ENCODE measurements at places on chromosomes 13 and 19.

DNA sequence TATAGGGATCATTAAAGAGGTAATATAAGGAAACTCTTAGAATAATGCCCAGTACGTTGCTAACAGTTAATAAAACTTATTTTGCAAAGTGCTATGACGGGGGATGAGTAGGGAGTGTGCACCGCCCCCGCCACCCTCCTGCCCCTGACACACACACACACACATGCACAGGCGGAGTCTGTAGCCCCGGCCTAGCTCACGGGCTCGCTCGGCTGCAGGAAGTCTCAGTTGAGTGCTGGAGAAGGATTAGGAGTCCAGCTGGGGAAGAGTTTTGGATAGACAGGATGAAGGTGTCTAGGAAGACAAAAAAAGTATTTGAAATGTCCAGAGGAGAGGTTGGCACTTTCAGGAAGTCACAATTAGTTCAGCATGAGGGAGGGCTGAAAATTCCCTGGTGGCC, 21.5 kb downstream of the GSX1 start:
- no peak for DNase-seq

- DNase-seq = no peak
Measured at GRCh38 chr19:18461471-18461870, 23.5 kb upstream of the ISYNA1 start.

DNA sequence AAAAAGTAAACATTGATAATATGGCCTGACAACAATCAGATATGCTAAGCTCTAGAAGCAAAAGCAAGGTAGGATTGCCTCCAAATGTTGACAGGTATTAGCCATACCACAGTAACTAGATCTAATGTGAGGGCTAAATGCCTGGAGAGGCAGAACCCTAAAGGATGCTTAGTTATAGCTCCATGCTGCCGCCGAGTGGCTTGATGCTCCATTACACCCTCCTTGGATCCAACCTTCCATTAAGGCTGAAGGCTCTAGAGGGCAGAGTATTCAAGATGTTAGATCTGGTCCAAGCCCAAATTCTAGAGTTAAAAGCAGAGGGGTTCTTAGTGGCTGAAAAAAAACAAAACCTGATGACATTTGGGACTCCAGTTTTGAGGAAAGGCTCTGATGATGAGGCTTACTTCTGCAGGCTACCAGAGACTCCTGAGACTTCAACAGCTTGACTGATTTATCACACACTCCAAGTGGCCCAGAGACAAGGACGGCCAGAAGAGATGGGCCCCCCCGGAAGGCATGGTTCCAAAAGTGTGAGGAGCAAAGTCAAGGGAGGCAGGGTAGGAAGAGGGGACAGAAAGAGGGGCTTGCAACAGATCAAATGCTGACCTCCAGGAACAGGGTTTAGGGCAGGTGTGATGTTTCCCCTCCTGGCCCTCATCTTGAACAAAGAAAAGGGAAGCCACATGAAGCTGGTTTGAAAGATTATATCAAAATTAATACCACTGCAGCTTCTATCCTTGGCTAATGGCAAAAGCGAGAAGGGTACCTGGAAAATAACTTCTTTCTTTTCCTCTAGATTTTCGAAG, 21.9 kb upstream of the CPB2 start:
- no peak for DNase-seq

DNA sequence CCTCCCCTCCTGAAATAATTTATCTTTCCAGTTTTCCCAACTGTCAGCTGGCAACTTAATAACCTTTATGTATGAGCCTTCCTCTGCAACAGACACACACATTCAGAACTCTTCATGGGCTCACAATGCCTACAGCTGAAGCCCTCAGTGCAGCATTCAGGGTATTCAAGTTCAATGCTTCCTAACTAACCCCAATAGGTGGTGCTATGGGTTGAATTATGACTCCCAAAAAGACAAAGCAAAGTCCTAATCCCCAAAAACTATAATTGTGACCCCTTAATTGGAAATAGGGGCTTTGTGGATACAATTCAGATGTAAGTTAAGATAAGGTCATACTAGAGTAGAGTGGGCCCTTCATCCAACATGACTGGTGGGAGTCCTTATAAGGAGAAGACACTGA, 202.2 kb downstream of the SUCLA2 start:
- no peak for DNase-seq

- no peak for DNase-seq
Measured at GRCh38 chr19:1998712-1999708, 16.5 kb downstream of the BTBD2 start.

- DNase-seq = no peak
Measured at GRCh38 chr13:46803586-46803985, 6.6 kb upstream of the ESD start.

GRCh38 chr19:1370579-1371361, 12.9 kb upstream of the NDUFS7 start:
- no peak for DNase-seq

DNA sequence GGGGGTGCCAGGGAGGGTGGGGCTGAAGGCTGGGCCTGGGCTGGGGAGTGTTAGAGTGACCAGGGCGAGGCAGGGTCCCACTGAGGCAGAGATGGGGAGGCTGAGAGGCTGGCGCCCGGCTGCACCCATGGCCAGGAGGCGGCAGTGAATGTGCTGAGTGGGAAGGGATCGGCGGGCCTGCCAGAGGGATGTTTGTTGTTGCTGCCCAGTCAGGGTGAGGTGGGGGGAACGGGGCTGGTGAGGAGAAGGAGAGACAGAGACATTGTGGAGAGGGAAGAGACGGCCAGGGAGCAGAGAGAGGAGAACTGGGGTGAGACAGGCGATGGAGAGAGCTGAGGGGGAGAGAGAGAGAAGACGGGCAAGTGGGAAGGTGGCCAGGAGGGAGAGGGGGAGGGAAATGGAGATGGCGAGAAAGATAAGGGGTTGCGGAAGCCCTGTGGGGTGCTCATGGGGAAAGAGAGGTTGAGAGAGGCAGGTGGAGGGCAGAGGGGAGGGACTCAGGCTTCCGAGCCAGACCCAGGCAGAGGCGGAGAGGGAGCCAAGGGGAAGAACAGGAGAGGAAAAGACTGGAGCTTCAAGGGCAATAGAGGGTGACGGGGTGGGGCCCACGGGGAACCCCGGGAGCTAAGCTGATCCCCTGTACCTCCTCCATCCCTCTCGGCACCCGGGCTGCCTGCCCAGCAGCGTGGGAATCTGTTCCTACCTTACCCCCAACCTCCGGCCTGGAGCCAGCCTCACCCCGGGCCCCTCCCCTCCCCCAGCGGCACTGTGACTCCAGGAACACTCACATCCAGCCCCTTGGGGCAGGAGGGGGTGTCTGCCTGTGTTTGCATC, 690 bp upstream of the B3GNT8 start:
- DNase-seq = no peak

GRCh38 chr19:43643326-43643725, 3.7 kb upstream of the CADM4 start:
- DNase-seq = no peak

DNA sequence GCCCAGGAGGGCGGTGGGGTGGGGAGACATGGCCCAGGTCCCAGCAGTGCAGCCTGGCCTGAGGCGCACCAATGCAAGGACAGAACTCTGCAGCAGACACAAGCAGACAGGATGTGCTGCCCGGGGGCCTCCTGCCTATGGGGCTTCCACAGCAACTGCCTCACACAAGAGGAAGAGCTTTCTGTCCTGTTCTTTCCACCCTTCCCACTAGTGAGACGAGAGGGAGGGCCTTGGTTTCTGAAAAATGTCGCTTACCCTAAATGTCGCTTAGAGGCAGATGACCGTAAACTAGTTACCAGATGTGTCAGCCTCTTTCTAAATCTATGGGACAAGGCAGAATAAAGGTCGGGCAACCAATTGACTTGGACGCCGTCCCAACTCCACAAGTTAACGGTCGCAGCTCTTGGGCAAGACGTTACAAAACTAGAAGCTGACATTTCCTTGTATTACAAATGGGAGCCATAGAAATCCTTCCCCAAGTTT, at the start of gene LAIR1:
Gene LAIR1, minus strand, starts transcription at position 157 of the 483 bp plus-strand sequence. Its CDS starts 127 bp downstream, at position 30.
- no peak for DNase-seq

DNA sequence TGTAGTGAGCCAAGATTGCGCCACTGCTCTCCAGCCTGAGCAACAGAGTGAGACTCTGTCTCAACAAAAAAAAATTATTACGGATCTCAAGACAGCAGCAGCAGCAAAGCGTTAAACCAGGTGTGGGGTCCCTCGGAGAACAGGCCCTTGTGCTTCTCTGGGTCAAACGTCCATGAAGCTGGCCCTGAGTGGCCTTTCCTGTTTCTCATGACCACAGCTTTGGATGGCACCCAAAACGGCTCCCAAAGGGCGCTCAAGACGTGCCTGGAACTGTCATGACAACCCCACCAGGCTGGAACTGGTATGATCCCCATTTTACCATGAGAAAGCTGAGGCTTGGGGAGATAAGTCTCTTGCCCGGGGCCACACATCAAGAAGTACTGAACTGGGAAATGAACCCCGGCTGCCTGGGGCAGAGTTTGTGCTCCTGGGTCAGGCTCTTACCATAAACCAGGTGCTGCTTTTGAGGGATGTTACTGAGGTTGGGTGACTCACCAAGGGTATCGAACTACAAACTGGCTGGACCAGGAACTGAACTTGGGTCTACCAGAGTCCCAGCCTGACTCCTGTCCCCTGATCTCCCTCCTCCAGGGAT, 11.6 kb upstream of the SAMD1 start:
- no peak for DNase-seq

DNA sequence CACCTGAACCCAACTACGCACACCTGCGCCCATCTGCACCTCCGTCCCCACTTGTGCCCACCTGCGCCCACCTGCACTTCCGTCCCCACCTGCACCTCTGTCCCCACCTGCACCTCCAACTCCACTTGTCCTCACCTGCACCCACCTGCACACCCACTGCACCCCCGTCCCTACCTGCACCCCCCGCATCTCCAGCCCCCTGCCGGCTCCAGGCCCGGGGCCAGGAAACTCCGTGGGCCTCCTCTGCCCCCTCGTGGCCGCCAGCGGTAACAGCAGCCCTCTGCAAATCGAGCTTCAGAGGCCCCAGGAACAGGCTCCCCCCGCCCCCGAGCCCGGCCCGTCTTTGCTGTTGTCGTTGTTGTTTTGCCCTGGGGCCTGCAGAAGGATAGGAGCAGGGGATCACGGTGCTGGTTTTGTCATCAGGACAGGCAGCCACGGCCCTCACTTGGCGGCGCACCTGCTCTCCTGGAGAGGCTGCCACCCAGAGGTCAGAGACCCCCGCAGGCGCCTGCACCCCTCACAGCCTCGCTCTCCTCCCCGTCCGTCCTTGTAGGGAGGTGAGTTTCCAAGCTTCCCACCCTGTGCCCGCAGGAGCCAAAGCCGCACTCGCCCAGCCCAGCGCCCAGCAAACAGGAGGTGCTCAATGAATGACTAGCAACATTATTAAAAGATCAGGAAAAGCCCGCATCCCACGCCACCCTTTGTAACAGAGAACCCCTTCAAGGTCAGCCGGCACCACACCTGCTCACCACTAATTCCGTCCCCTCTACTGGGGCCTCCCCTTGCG, 65.4 kb downstream of the GNG7 start:
- no peak for DNase-seq

- no peak for DNase-seq
Measured at GRCh38 chr13:21034603-21035191, 26.7 kb downstream of the LATS2 start.

DNA sequence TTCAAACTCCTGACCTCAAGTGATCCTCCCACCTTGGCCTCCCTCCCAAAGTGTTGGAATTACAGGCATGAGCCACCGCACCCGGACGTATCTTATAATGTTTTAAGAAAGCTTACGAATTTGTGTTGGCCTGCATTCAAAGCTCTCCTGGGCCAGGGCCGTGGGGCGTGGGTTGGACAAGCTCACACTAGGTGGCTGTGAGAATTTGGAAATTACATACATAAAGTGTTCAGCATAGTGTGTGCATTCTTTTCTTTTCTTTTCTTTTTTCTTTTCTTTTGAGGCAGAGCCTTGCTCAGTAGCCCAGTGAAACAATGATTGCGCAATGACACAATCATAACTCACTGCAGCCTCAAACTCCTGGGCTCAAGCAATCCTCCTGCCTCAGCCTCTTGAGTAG, 2.6 kb downstream of the ZSWIM4 start:
- DNase-seq = no peak

- no peak for DNase-seq
Measured at GRCh38 chr19:5903056-5903623, 450 bp downstream of the NDUFA11 start.

GRCh38 chr13:103614761-103615160, 548.5 kb upstream of the SLC10A2 start:
- no peak for DNase-seq

- no peak for DNase-seq
Measured at GRCh38 chr19:57317503-57317902, 2.8 kb upstream of the ZNF543 start.

- no peak for DNase-seq
Measured at GRCh38 chr19:14515501-14516047, 2.6 kb downstream of the DNAJB1 start.

DNA sequence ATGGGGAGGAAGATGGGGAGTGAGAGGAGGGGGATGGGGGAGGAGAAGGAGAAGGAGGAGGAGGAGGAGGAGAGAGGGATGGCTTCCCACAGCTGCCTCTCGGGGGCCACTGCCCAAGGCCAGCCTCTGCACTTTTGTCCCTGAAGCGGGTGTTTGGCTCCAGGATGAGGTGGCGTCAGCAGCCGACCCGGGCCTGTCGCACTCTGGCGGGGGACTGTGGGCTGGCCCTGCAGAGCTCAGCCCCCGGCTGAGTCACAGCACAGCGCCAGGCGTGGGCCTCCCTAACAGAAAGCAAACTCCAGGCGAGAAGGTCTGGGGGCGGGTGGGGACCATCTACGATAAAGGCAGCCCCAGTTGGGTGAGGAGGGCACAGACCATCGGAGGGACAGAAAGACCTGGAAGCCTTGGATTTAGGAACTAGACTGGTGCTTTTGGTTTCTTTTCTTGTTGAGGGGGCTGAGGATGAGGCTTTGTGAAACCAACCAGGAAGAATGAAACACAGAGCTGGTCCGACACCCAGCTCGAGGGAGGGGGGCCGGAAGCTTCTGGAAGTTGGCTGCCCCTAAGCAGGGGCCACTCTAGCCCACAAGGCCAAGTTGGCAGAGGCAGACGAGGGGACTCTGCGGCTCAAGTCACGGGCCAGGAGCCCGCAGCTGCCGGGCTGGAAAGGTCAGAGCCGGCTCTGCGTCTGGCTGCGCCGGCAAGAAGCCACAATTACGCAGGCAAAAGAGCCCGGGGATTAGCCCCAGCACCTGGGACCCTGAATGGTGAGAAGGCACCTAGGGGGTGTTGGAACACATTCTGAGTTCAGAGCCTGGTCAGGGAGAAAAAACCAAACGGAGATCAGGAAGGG, 18.2 kb downstream of the LSM4 start:
- peak; percentile 90 for DNase-seq

- DNase-seq = no peak
Measured at GRCh38 chr19:30318936-30319335, 53.2 kb upstream of the ZNF536 start.

DNA sequence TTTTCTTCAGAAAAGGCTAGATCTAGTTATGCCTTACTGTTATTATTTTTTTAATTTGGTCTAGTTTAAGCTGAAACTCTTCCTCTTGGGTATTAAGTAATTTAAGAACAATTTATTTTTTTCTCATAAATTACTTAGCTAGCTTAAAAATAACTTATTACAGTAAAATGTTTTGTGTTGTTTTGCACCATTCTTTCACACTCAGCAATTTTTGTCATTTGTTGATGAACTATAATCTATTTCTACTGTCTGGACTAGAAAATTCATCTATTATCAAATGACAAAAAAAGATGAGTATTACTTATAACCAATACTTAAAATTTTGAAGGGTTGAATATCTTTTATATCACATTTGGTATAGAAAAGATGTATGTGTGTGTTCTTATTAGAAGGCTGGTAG, 1.6 kb upstream of the LPAR6 start:
- no peak for DNase-seq

- DNase-seq = no peak
Measured at GRCh38 chr13:77222909-77223308, 104.0 kb downstream of the MYCBP2 start.

Measured in left forelimb (tissue), 1 donor.